ENCODE measurements at places on chromosomes 4 and X. TPM values are rescaled to one million over a fixed set of nuclear protein-coding genes. Genes with fewer than 3 reads are reported as not detected.

The F9 gene
- total RNA-seq = not detected

The TASL gene
- total RNA-seq = not detected

The SLC10A7 gene
- 16.5 TPM for total RNA-seq

The PAGE5 gene
- total RNA-seq = not detected

The SLC6A14 gene
- not detected for total RNA-seq

The CT45A1 gene
- total RNA-seq = not detected

The ANXA10 gene
- not detected for total RNA-seq

The COX7B2 gene
- not detected for total RNA-seq

The GCNA gene
- 2.6 TPM for total RNA-seq

The SATL1 gene
- not detected for total RNA-seq

The ASB12 gene
- 0.13 TPM for total RNA-seq

The IQSEC2 gene
- total RNA-seq = 14.8 TPM

The GRIA3 gene
- 11.9 TPM for total RNA-seq

The BTK gene
- not detected for total RNA-seq

The KLHL34 gene
- 0.26 TPM for total RNA-seq

The AMTN gene
- total RNA-seq = 0.43 TPM

The NDUFB11 gene
- total RNA-seq = 40.3 TPM

The PAGE4 gene
- not detected for total RNA-seq

The PNPLA4 gene
- total RNA-seq = 28.3 TPM

The CABS1 gene
- total RNA-seq = not detected

The UGT2B17 gene
- total RNA-seq = not detected

The IDUA gene
- total RNA-seq = 15.0 TPM

The NOX1 gene
- not detected for total RNA-seq

The PRSS48 gene
- not detected for total RNA-seq

The MEPE gene
- total RNA-seq = not detected

The ERCC6L gene
- 2.4 TPM for total RNA-seq

The CENPI gene
- total RNA-seq = 13.0 TPM

The PJA1 gene
- 16.5 TPM for total RNA-seq

The COMMD8 gene
- 35.7 TPM for total RNA-seq

The MED12 gene
- total RNA-seq = 21.6 TPM

The SLIT2 gene
- total RNA-seq = 0.13 TPM

The UGT2A2 gene
- not detected for total RNA-seq
